CD4-positive, alpha-beta T cell treated with Interleukin-17A for 4 hours (primary cell): ENCODE measurements at places on chromosomes 4 and X.

DNA sequence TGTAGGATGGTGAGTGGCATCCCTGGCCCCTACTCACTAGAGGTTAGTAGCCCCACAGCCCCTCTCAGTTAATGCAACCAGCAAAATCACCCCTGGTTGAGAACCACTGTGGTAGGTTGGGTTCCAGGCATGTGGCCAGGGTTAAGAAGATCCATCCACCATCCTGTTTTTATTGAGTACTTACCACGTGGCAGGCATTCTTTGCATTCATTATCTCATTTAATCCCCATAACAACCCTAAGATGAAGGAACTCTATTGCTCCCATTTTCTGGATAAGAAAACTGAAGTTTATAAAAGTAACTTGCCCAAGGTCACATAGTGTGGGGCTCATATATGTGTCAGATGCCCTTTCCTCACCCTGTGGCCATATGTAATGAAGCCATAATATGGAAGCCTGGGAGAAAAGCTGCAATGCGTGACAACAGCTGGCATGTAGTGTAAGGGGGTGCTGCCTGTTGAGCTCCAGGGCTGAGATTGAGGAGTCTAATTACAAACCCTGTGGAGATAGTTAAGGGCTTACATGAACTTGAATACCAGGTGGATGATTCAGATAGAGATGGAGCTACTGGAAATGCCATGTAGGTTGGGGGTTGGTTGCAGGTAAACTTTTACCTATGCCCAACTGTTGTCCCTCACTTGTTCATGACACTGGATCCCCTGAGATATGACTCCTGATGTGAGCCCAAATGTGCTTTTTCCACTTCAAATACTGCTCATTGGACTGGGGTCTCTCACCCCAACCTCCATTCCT is 100.2 kb upstream of the PGRMC2 start:
- no peak for DNase-seq

DNA sequence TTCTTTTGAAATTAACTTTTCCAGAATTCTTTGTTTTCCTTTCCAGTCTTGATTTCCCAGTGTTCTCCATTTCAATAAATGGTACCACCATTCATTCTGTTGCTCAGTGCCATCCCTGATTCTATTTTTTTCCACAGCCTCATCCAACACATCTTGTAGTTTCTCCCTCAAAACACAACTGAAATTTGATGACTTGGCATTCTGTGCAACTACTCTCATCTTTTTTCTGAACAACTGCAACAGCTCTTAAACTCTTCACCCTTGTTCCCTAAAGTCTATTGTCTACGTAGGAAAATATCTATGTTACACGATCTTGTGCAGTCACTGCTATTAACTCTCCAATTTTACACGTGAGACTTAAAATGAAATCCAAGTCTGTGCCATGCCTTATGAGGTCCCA is 40.5 kb downstream of the MAP9 start:
- no peak for DNase-seq

DNA sequence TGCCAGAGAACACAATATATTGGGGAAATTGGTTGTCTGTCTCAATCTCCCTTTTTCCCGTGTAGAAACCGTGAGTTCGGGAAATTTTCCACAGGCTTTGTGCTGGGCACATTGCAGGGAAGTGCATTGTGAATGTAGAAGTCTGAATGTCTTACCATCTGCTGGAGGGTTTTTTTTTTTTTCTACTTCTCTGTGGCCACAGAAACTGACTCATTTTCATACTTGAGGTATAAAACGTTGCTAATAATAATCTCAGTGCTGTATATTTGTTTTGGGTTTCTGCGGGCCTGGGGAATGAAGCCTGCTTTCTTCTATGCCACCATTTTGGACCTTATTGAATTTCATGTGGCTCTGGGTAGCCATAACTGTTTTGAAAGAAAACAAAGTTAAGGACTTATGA is 1001.2 kb downstream of the STIM2 start:
- DNase-seq, result no peak

DNA sequence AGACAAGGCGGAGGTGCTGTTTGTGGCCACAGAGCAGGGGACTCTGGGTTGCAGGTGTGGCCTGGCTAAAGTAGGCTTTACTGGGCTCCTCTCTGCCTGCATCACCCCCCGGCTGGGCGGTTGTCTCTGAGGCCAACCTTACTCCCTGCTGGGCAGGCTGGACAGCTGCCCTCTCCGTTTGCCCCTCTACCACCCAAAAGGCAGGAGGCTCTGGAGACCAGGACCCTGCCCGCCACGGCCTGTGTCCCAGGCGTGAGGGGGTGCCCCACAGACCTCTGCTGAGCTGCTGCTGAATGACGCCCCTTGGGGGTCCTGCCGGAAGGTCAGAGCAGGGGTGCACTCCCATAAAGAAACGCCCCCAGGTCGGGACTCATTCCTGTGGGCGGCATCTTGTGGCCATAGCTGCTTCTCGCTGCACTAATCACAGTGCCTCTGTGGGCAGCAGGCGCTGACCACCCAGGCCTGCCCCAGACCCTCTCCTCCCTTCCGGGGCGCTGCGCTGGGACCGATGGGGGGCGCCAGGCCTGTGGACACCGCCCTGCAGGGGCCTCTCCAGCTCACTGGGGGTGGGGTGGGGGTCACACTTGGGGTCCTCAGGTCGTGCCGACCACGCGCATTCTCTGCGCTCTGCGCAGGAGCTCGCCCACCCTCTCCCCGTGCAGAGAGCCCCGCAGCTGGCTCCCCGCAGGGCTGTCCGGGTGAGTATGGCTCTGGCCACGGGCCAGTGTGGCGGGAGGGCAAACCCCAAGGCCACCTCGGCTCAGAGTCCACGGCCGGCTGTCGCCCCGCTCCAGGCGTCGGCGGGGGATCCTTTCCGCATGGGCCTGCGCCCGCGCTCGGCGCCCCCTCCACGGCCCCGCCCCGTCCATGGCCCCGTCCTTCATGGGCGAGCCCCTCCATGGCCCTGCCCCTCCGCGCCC is 920 bp downstream of the HTT-AS start:
- DNase-seq, result no peak

DNA sequence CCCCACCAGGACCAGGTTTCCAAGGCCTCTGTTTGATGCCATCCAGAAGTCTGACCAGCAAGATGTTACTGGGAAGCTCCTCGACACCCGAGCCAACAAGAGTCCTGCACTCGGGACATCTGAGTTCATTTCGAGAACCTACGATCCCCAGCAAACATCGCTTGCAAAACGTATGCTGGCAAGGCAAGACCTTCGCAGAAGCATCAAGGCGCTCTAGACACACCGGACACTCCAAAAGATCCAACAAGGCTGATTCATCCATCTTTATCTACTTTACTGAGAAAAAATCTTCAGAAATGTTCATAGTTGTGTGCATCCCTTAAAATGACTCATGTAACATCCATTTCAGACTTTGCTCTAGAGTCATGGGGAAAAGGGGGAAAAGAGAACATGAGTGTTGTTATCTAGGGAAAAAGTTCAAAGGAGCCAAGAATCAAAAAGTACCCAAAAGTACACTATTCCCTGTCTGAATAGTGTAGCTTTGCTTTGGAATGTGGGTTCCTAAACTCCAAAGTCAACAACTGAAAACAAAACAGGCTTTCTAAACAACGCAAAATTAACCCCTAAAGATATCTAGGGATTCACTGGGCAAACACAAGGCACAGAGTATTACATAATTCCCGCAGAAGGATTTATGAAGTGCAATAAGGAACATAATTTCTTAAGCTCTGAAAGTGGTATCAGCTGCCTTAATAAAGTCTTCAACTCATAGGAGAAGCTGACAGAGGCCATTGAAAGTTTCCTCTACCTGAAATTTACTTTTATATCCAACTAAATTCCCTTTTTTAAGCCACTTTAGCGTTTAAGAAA is 1.6 kb downstream of the SH3RF1 start:
- DNase-seq, result no peak

DNA sequence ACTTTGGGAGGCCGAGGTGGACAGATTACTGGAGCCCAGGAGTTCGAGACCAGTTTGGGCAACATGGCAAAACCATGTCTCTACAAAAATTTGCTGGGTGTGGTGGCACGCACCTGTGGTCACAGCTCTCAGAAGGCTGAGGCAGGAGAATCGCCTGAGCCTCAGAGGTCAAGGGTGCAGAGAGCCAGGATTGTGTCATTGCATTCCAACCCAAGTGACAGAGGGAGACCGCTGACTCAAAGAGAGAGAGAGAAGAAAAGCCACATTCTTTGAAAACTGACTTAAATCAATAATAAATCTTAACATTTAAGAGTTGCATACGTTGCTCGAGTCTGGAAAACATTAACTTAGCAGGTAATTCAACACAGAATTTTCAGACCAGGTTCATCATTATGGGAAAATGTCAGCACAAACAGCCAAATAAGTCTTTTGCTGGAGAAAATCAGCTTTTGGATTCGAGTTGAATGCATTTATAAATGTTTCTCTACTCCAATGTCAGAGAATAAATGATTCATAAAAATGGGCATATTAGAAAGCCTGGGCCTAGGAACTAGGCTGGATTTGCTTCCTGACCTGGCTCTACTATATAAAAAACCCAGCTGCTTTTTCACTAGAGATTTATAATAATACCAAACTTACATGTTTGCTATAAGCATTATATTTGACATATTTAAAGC is 68.3 kb upstream of the RBPJ start:
- no peak for DNase-seq
